ENCODE measurements at places on chromosomes 3 and 15.

- no peak for DNase-seq
Measured at GRCh38 chr15:40471808-40472150, 995 bp downstream of the CHST14 start.

GRCh38 chr3:133384331-133385027 lies 15.4 kb upstream of the BFSP2 start:
- DNase-seq: no peak

DNA sequence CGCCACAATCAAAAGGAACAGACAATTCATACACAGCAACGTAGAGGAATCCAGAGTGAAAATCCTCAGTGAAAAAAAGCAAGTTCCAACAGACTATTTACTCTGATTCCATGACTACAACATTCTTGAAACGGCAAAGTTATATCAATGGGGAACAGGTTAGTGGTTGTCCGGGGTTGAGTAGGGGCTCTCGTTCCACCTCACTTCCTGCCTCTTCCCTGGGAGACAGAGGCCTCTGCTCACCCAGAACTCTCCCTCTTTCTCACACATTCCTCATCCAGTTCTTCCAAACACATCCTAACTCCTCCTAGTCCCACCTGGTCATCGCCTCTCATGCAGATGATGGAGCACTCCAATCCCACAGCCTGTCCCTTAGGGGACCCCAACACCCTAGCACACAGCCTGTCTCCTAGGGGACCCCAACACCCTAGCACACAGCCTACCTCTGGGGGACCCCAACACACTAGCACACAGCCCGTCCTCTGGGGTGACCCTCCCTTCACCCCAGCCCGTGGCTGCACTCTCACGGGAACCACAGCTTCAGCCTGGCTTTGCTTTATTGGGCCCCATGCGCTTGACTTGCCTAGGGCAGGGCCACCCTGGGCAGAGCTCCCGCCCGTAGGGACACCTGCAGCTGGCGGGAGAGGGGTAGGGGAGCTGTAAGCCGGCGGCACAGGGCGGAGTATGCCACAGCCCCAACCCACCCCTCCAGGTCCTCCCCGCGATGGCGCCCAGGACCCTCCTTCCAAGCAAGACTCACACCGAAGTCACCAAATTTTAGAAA lies 5.2 kb downstream of the OCA2 start:
- DNase-seq: no peak

DNA sequence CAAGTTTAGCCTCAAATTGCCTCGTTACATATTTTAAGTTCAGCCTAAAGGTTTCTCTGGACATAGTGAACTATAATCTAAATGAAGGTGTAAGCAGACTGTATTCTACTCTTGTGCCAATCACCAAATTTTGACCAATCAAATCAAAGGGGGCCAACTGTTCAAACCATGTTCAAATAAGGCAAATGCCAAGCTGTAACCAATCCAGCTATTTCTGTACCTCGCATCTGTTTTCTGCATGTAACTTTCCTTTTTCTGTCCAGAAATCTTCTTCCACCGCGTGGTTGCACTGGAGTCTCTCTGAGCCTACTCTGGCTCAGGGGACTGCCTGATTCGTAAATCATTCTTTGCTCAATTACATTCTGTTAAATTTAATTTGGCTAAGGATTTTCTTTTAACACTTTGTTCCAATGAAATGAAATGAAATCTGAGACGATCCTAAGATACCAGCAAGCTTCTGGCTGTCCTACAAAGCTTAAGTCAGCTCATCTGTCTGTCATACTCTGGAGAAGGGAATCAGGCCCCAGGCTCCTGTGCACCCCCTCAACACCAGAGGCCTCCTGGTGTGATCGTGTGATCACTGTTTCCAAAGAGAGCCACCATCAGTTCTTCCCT lies 53.2 kb upstream of the ZNF148 start:
- no peak for DNase-seq

DNA sequence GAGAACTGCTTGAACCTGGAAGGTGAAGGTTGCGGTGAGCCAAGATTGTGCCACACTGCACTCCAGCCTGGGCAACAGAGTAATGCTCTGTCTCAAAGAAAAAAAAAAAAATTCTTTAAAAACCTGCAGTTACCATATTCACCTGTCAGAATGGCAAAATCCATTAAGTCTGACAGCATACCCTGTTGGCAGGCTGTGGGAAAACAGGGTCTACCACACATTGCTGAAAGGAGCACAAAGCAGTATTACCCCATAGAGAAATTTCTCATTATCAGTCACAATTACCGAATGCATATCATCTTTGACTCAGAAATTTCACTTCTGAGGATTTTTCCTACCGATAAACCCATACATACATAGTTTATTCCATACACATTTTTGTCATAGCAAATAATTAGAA lies 264.1 kb upstream of the SLCO3A1 start:
- DNase-seq: no peak

DNA sequence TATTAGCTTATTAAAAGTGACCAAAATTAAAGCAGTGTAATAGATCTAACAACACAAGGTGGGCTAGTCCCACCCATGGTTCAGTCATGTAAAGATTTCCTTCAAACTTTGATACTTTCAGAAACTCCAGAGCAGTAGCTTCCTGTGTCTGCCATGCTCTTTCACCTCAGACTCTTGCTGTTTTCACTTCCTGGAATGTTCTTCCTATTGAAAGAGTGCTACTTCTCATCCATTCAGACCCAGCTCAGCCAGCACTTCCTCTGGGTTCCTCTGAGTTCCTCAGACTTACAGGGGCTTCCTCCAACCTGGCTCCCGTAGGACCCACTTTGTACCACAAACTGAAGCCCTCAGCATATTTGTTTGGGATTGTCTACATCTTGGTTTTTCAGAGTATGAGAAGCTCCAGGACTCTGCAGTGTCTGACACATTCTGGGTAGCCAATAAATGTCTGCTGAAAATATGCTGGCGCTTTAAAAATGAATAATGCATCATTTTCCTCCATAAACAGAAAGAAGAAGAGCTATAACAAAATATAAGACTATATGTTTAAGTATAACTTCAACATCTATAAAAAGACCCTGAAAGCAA lies 18.0 kb downstream of the NCEH1 start:
- DNase-seq: no peak

DNA sequence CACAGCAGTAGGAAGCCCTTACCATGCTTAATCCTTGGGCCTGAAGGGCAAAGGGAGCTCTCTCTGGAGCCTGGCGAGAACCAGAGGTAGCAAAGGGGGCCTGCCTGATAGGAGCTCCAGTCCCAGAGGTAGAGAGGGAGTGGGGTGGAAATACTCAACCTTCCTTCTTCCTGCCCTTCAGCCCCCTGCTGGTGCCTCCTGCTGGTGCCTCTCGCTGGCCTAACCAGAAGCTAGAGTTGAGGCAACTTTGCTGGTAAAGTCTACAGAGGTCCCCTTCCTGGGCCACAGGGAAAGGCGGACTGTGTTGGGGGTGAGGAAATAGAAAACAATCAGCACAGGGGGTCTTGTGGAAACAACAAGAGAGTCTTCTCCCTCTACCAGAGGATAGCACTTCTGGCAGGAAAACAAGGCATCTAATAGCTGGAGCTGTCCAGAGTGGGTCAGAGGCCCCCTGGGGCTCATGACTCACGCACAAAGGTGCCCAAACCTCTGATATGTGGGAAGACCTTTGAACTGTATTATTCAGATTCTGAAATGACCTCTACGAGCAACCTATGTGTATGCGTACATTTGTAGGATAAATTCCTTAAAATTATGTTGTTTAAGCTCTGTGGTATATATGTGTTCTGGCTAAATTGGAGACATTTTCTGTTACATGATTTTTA lies 133.9 kb downstream of the LRRC28 start:
- DNase-seq: no peak

DNA sequence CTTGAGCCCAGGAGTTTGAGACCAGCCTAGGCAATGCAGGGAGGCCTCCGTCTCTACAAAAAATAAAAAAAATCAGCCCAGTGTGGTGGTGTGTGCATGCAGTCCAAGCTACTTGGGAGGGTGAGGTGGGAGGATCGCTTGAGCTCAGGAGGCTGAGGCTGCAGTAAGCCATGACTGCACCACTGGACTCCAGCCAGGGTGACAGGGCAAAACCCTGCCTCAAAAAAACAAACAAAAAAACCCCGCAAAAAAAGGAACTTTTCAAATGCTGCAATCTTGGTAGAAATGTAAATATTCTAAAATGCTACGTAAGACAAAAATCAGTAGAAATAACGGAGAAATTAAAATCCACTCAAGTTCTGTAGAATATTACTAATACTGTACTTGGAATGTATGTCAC lies 108.1 kb upstream of the MELTF start:
- no peak for DNase-seq

DNA sequence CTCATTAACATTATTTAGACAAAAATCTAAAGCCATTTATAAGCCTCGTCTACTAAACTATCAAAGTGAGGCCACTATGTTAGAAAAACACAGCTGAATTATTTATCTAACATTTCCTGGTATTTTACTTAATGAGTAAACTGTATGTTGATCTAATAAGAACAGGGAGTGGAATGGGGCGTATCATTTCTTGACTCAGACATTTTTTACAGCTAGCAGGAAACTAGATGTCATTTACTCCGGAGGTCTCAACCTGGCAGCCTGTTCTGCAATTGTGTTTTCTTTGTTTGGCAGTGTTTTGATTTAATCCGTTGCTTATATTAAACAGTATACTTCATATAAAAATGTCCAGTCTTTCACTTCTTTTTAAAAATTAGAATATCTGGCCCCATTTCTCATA lies 79.1 kb upstream of the ABI3BP start:
- no peak for DNase-seq

DNA sequence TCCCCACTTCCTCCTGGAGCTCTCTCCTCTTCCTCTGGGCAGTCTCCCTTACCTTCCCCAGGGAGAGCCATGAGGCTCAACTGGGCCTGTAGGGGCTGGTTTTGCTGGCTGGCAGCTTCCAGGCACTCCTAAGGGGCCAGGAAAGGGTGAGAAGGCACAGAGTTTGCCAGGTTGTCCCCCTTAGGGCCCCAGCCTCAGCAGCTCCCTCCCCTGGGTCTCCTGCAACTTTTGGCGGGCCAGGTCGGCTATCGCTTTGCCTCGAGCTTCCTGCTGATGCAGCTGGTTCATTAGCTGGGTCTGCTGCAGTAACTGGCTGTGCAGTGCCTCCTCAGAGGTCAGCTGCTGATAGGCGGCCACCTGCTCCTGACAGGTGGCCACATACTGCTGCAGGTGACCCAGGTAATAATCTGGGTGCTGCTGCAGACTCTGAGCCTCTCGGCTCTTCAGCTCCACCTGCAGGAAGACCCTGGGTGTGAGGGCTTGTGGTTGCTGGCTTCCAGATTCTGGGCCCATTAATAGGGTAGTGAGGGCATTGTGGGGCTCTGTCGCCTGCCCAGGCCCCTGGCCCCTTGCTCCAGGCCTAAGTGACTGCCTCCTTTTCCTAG lies 29.7 kb upstream of the OR4F6 start:
- no peak for DNase-seq

DNA sequence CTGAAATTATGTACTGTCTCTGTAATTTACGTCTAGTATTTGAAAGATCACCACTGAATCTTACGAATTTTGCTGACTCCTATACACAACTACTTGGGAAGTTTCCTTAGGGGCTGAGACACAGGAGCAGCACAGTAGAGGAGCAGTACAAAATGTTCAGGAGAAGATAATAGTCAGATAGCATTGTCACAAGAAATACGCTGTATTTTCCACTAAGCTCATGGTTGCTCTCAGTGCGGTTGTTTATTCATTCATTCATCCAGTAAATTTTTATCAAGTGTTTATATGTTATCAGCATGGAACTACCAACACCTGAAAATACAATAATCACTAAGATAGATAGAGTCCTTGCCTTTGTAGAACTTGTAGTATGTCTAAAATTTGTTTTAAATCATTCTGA lies 34.5 kb downstream of the ALCAM start:
- no peak for DNase-seq

- no peak for DNase-seq
Measured at GRCh38 chr3:55330756-55331155, 156.3 kb downstream of the WNT5A start.

DNA sequence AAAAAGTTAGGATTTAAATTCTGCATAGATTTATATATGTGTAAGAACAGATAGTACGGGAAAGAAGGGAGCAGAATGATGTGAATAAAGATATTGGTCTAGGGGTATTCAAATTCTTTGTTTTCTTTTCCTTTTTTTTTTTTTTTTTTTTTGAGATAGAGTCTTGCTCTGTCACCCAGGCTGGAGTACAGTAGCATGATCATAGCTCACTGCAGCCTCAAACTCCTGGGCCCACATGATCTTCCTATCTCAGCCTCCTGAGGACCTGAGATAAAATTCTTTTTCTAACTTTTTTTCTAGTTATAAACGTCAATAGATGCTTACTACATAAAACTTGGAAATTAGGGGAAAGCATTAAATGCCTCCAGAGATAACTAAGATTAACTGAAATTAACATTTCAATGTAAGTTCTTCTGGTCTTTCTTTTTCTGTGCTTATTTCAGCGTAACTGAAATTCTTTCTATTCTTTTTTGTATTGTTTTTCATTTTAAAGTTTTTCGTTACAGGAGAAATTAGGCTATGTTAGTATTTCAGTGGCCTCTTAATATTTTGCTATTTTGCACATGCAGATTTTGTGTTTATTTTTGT lies 29.2 kb downstream of the UBE2Q2 start:
- DNase-seq: no peak

GRCh38 chr15:59140422-59141226 lies 35.7 kb downstream of the CCNB2 start:
- DNase-seq: no peak

GRCh38 chr3:119657887-119658702 lies 2.3 kb downstream of the POPDC2 start:
- no peak for DNase-seq

GRCh38 chr3:62723914-62724217 lies 151.3 kb downstream of the CADPS start:
- no peak for DNase-seq

DNA sequence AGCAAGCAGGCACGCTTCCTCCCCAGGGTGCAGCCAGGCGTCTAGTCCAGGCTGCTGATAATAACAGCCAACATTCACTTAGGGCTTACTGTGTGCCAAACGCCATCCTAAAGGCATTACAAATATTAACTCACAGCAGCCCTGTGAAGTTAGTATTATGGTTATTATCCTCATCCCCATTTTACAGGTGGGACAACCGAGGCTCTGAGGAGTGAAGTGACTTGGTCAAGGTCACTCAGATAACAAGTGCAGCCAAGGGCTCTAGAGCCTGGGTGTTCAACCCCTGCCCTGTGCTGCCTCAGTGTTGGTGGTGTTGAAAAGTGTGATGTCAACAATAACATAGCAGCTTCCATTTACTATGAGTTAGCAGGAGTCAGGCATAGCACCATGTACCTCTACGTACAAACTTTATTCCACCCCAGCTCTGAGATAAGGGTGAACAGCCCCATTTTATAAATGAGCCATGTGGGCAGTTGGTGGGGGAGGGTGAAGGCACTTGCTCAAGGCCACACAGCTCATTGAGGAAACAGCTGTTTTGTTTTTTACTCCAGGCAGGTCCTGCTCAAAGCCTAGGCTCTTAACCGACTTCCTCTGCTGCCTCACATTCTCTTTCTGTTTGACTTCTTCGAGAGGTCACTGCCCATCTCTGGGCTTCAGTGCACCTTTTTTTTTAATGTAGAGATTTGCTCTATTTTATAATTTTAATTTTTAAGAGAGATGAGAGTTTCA lies 24.0 kb upstream of the TRH start:
- no peak for DNase-seq

DNA sequence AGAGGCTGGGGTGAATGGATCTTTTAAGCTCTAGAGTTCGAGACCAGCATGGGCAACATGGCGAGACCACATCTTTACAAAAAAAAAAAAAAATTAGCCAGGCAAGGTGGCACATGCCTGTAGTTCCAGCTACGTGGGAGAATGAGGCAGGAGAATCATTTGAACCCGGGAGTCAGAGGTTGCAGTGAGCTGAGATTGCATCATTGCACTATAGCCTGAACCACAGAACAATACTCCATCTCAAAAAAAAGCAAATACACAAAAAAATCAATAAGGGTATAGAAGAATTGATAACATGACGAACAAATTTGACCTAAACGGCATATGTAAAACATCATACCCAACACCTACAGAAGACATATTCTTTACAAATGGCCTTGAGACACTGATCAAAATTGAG lies 668.4 kb downstream of the MECOM start:
- no peak for DNase-seq

Data from activated gamma-delta T cell treated with Interleukin-2 at 50 U/mL for 16 hours (primary cell).